ENCODE measurements at places on chromosomes 12 and 14.
A peak's percentile ranks its signal among the peaks of the same experiment; 100 is the strongest.

DNA sequence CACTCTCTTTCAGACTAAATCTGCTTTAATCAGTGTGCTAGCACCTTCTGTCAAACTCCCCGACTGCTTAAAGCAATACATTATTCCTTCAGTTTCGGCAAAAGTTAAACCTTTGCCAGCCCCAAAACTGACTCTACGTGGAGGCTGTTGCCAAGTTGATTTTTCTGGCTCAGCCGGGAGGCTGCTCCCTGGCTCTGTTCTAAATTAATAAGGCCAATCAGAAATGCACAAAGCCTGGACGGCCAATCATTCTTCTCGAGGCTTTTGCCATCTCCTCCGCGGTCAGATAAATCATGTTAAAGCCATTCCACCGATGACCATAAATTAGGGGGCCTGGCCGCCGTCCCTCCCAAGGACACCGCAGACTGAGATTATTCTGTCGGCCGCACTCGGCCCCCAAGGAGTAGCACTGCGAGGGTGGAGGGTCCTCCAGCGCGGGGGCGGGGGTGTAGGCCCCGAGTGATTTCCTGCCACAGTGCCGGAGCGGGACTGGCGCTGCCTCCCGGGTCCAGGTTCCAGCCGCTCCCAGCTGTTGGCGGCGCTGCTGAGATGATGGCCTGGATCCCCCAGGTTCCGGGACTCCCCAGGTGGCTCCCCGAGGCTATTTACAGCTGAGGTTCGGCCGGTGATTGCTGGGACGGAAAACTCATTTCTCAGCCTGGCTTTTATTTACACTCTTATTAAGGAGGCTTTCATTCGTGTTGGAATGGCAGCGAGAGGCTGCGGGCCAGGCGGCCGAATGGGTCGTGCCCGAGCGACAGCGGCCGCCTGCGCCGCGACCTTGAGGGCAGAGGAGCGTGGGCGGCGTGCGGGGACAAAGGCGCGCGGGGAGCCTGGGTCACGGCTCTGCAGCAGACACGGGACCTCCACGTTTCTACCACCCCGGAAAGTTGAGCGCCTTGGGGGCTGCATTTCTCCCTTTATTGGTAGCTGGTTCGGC is 165.1 kb downstream of the MON2 start:
- peak; percentile 42 for DNase-seq

GRCh38 chr14:30657606-30658163 is 35.6 kb downstream of the SCFD1 start:
- DNase-seq, result no peak

DNA sequence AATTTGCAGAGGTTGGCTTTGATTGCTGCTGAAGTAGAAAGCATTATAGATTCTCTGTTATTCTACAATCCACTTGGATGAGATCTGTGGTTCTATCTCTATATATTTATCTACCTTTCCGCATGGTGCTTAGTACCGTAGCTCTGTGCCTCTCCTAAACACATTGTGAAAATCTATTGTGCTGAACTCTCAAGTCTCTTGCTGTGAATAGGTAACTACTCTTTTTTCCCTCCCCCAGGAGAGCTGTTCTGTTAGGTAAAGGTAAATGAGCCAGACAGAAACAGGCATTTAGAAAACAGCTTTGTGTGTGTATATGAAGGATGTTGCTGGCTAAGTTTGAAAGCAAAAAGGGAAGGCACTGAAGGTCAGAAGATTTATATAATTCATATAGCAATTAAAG is 112.6 kb downstream of the BRMS1L start:
- DNase-seq, result no peak

DNA sequence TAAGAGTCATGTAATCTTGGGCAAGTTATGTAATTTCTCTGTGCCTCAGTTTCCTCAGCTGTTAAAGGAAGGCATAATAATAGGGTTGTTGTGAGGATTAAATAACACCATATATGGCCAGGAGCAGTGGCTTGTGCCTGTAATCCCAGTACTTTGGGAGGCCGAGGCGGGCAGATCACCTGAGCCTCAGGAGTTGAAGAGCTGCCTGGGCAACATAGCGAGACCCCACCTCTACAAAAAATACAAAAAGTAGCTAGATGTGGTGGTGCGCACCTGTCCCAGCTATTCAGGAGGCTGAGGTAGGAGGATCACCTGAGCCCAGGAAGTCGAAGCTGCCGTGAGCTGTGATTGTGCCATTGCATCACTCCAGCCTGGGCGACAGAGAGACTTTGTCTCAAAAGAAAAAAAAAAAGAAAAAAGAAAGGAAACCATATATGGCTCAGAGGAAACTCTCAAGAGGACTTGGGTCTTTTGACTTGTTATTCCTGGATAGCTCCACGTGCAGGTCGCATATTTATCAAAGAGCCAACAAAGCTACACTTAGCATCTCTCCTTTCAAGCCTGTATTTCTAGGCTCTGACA is 6.9 kb downstream of the GPRC5A start:
- DNase-seq, result no peak

GRCh38 chr14:71202881-71203280 is 295.6 kb downstream of the PCNX1 start:
- no peak for DNase-seq

DNA sequence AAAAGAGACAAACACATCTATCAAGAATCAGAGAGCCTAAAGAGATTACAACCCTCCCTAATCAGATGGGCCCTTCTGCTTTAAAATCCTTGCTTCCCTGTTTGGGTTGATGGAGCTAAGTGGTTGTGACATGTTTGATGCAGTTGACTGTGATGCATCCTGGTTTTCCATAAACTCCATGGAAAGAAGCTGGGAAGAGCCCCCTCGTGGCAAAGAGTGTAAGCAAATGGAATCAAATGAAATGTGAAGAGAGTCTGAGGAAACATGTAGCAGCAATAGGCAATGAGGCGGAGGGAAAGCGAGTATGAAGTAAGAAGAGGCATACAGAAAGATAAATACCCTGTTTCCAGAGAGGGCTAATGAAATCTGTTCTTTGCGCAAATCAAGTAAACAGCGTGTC is 70.4 kb upstream of the SLCO1C1 start:
- DNase-seq, result no peak

GRCh38 chr12:104436790-104437189 is 20.0 kb upstream of the CHST11 start:
- DNase-seq, result no peak

DNA sequence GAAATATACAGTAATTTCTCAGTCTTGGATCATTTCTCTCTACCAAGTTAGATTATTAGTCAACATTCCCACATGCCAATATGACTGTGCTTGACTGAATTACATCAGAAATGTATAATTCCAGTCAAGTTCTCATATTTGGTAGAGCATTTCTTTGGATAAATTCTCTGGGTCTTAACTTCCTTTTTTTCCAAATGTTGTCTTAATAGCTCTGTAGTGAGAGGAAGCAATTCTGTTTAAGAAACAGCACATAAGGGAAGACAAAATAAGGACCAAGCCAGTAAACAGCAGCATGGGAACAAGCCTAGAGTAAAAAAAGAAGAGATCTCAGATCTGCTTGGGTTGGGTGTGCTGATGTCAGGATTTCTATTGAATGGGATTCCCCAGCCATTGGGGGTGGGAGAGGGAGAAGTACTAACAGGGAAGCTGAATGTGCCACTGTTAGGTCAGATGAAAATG is 14.2 kb upstream of the DYRK2 start:
- DNase-seq, result no peak

- no peak for DNase-seq
These were observed 121.6 kb downstream of the MGAT4C start for GRCh38 chr12:86134561-86134960.

- no peak for DNase-seq
These were observed 44.7 kb upstream of the SINHCAF start for GRCh38 chr12:31370531-31371255.

DNA sequence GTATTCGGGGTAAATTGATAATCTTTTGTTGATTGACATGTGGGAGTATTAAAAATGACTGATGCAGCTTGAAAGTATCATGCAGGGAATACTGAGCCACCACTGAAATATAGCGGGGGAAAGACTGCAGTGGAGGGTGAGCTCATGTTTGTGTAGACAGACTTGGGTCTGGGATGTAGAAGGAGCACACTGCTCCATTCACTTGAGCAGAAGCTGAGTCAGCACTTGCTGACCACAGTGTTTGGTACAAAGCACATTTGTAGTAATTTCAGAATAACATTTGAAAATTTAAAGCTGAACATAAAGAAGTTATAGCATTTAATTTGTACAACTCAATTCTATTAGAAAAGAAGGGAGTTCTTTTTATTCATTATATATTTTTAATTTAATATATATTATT is 304.3 kb upstream of the PRICKLE1 start:
- DNase-seq, result no peak

GRCh38 chr12:42281278-42281677 is 43.2 kb upstream of the YAF2 start:
- no peak for DNase-seq

GRCh38 chr12:42267413-42268190 is 29.6 kb upstream of the YAF2 start:
- DNase-seq, result no peak

GRCh38 chr12:91633734-91634357 is 451.2 kb upstream of the DCN start:
- no peak for DNase-seq

GRCh38 chr12:68871921-68872320 is 61.0 kb downstream of the CPM start:
- peak; percentile 3 for DNase-seq

DNA sequence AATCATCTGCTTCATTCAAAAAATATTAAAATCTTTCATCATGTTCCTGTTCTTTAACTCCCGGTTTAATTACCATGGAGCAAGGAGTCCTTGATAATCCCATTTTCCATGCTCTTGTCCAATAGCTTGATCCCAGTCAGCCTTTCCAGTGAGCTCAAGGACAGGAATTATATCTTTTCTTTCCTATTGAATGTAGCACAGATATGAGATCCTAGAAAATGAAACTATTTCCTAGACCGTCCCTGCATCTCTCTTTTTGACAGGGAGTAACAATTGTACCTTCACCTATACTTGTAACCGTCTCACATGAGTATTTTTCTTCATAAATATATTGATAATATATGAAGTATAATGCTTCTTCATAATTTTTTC is 35.6 kb downstream of the PIK3C2G start:
- DNase-seq, result no peak

GRCh38 chr12:23236066-23236780 is 611.3 kb downstream of the ETNK1 start:
- DNase-seq, result no peak

Measured in right renal pelvis (tissue), 4 donors.